ENCODE measurements at places on chromosomes 11 and 22. TPM values are rescaled to one million over a fixed set of nuclear protein-coding genes. Genes with fewer than 3 reads are reported as not detected.

The SMC1B gene
- total RNA-seq: 0.11 TPM

The RNASEH2C gene
- 42.1 TPM for total RNA-seq

The DEPDC7 gene
- total RNA-seq: 4.7 TPM

The SFI1 gene
- 37.9 TPM for total RNA-seq

The PRODH gene
- 42.6 TPM for total RNA-seq

The OR8J1 gene
- not detected for total RNA-seq

The MYRF gene
- total RNA-seq: 5.2 TPM

The MS4A6E gene
- not detected for total RNA-seq

The FAM168A gene
- total RNA-seq: 25.9 TPM

The ANO9 gene
- 16.6 TPM for total RNA-seq

The GDPD5 gene
- total RNA-seq: 5.3 TPM

The NPTXR gene
- total RNA-seq: 10.4 TPM

The PRDX5 gene
- total RNA-seq: 282 TPM

The MRGPRE gene
- total RNA-seq: not detected

The PKNOX2 gene
- total RNA-seq: 3.7 TPM

The SAA2 gene
- 4.1 TPM for total RNA-seq

The CDHR5 gene
- total RNA-seq: 0.34 TPM

The KCNA4 gene
- total RNA-seq: not detected

The CEP126 gene
- 2.4 TPM for total RNA-seq

The SERPING1 gene
- 50.2 TPM for total RNA-seq

The CRY2 gene
- total RNA-seq: 16.8 TPM

The UBQLNL gene
- total RNA-seq: 0.24 TPM

The LRRC32 gene
- total RNA-seq: 1.6 TPM

The POU2AF1 gene
- total RNA-seq: 0.27 TPM

The PES1 gene
- 128 TPM for total RNA-seq

The JAML gene
- total RNA-seq: 0.37 TPM

The ROBO4 gene
- total RNA-seq: 0.13 TPM

The MGAT3 gene
- total RNA-seq: 10.3 TPM

The CD44 gene
- 10.3 TPM for total RNA-seq

The ADAMTS15 gene
- total RNA-seq: 3.7 TPM

The PATE4 gene
- total RNA-seq: not detected

The HTR3B gene
- total RNA-seq: not detected

The SHISAL1 gene
- 2.7 TPM for total RNA-seq

The RIBC2 gene
- 2.4 TPM for total RNA-seq

The TCP11L1 gene
- 18.5 TPM for total RNA-seq

The RAC2 gene
- 4.9 TPM for total RNA-seq

The GLYAT gene
- total RNA-seq: 0.32 TPM

All from WTC11 (cell line).